ENCODE measurements at places on chromosomes 12 and 14.
A peak's percentile ranks its signal among the peaks of the same experiment; 100 is the strongest.

- no peak for DNase-seq
These were observed 8.6 kb downstream of the GLIPR1 start for GRCh38 chr12:75489187-75489586.

GRCh38 chr14:91606851-91607250 lies 96.7 kb upstream of the PPP4R3A start:
- no peak for DNase-seq

- DNase-seq, result no peak
These were observed 19.5 kb downstream of the GSC start for GRCh38 chr14:94750371-94750770.

GRCh38 chr14:24143511-24143910 lies 2.1 kb upstream of the EMC9 start:
- no peak for DNase-seq

GRCh38 chr12:29207120-29207519 lies 58.0 kb downstream of the FAR2 start:
- peak; percentile 45 for DNase-seq

DNA sequence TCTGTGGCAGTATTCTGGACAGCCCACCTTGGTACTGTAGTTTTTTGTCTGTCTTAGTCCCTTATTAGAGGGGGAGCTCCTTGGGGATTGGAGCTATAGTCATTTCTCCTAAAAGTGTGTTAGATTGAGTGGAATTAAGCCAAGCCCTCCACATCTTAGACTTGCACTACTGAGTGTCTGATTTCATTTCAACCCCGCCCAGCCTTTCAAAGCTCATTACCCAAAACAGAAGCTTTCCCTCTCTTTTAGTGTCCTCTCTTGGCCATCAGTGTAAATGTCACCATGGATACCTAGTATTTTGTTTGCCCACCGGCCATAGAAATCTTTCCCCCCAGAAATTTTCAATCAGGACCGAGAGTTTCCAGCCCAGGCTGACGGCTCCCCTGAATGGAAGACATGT lies 74.5 kb downstream of the LRRC74A start:
- no peak for DNase-seq

DNA sequence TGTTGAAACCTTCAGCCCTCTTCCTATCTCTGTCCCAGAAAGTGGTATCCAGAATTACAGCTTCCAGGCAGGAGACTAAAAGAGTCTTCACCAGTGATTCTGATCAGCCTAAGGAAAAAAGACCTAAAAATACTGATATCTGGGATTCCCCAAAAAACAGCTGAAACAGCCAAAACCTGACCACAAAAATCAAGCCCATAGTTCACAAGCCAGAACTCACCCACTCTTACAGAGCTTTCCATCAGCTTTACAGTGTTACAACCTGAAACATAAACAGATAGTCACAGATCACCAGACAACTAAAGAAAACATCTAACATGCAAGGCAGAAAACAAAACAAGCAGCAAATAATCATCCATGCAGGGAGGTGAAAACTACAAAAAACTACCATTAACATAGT lies 26.0 kb upstream of the TSPAN8 start:
- no peak for DNase-seq

DNA sequence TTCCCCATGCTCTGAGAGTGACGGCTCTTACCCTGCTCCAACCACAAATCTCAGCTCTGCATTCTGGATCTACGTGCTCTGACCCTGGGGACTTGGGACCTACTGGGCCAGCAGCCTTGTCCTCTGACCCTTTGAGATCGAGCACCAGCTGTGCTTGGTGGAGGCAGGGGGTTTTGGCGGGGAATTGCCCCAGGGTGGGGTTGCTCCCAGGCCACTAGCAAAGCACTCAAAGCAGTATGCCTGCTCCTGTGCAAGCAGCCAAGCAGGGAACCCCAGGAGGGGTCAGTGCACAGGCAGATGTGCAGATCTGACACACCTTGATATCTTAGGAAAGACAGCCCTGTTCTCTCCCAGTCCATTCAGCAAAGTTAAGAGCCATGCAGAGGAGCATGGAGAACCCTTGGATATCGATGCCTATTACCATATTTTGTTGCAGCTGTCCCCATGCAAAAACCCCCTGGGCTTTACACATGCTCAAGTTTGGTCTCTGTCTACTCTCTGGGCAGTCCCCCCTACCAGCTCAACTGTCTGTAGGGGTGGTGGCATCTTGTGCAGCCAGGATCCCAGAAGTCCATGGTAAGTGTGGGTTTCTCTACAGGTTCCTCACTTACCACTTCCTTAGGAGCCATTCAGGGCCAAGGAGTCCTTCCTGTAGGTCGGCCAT lies 319.0 kb downstream of the TMTC2 start:
- no peak for DNase-seq

DNA sequence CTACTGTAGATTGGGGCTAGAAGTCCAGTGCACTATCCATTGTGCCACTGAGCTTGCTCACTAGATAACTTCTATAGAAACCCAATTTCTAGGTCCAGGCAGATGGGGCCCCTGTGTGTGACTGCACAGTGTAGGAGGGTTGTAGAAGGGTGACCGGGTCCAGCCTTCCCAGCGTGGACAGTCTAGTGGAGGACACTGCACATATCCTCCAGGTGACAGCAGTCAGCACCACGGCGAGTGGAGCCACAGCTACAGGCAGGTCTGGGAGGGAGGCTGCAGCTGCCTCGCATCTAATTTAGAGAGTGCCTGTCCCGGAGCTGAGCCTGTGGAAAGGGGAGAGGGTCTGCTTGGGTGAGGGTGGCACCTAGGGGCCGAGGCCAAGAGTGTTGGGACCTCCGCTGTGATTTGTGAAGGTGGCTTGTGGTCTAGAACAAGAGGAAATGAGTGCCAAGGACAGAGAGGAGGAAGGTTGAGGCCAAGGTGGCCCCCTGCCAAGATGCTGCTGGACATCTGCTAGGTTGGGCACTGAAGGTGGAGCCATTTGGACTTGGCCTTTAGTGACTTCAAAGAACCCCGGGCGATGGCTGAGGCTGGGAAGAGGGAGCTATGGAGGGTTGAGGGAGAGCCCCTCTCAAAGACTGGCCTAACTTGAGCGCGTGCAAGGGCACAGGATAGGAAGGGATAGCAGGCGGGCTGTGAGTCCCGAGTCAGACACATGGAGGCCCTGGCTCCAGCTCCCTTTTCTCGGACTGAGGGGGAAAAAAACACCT lies 46.0 kb upstream of the TRAF3 start:
- no peak for DNase-seq

GRCh38 chr14:63764103-63764502 lies 36.2 kb upstream of the SGPP1 start:
- DNase-seq, result no peak

- no peak for DNase-seq
These were observed 38.0 kb upstream of the EIF5 start for GRCh38 chr14:103296007-103296406.

DNA sequence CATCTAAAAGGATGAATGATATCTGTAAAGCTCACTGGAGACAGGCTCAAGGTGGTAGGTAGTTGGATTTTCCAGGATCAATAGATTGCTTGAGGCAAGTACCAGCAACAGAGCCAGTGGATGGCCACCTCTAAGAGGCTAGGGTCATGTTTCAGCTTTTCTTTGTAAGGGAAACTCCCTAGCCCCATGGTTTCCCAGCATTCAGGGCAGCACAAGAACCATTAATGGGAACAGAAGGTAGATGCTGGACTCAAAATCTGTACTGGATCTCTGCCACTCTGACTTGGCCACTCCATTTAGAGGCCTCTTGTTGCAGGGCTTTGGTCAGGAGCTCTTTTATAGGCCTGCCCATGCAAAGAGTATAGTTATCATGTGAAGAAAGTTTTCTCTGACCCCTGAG lies 76.1 kb upstream of the DYRK2 start:
- DNase-seq, result no peak

DNA sequence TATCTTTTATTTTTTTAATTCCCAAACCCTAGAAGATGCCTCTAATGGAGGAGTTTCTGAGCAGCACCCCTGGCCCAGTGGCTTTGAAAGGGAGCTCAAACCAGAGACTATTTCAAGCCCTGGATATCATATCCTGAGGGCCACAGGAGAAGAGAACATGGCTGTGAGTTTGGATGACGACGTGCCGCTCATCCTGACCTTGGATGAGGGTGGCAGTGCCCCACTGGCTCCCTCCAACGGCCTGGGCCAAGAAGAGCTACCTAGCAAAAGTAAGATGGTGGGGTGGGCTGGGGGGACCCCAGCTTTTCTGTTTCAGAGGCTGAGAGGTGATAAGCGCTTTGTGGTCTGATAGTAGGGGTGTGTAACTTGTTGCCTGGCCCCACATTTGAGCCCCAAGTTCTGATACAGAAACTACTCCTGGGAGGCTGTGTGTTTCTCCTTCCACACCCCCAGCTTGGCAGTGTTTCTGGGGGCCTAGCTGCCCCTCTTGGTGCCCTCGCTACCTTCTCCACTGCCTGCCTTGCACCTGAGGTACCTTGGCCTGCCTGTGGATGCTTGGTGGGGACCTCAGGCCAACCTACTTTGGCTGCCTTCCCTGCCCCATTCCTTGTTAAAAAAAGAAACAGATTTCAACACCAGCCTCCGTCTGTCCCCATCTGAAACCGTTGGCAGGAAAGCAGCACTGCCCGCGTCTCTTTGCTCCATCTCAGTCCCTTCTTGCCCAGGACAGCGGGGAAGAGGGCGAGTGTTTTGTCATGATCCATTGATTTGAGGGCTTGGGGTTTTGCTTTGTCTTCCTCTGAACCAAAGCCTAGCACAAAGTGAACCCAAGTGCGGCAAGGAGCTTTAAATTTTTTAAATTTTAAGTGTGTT lies 5.7 kb downstream of the TPCN1 start:
- DNase-seq, result no peak

GRCh38 chr12:4506870-4507269 lies 31.8 kb upstream of the RAD51AP1 start:
- DNase-seq, result no peak

DNA sequence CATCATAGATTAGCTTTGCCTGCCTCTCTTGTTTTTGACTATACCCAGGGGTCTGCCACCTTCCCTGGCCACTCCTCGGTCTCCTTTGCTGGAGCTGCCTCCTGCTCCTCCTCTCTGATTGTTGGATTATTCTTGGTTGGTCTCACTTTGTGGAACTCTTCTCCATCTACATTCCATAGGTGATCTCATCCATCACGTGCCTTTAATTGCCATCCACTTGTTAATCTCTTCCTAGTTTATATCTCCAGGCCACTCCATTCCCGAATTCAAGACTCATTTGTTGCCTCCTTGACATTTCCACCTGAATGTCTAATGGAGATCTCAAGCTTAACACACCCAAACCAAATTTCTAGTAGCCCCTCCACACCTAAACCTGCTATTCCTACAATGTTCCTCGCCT lies 5.4 kb downstream of the POLR3B start:
- no peak for DNase-seq

DNA sequence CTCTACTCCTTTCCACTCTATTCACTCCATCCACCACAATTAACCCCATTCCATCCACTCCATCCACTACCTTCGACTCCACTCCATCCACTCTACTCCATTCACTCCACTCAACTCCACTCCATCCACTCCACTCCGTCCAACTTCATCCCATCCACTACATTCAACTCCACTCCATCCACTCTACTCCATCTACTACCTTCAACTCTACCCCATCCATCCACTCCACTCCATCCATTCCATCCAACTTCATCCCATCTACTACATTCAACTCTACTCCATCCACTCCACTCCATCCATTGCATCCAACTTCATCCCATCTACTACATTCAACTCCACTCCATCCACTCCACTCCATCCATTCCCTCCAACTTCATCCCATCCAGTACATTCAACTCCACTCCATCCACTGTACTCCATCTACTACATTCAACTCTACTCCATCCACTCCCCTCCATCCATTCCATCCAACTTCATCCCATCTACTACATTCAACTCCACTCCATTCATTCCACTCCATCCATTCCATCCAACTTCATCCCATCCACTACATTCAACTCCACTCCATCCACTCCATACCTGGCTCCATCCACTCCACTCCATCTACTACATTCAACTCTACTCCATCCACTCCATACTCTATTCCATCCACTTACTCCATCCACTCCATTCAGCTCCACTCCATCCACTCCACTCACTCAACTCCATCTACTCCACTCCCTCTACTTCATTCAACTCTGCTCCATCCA lies 16.4 kb downstream of the HNF1A start:
- peak; percentile 38 for DNase-seq

GRCh38 chr14:61033855-61034254 lies 52.8 kb downstream of the SLC38A6 start:
- no peak for DNase-seq

All from mesendoderm (in vitro differentiated cells).